ENCODE measurements at places on chromosomes 1 and 21. TPM values are rescaled to one million over a fixed set of nuclear protein-coding genes. Genes with fewer than 3 reads are reported as not detected.

Gene SIK1
- 5.5 TPM for total RNA-seq

Gene ID3
- total RNA-seq = 60.9 TPM

Gene TMEM200B
- not detected for total RNA-seq

Gene GJB4
- not detected for total RNA-seq

Gene PLA2G5
- total RNA-seq = not detected

Gene SPRR2F
- not detected for total RNA-seq

Gene RNU1-3
- 3,916 TPM for total RNA-seq

Gene PCP4L1
- total RNA-seq = not detected

Gene SIPA1L2
- total RNA-seq = 0.08 TPM

Gene C1orf185
- total RNA-seq = not detected

Gene COL11A1
- not detected for total RNA-seq

Gene PYHIN1
- 10.9 TPM for total RNA-seq

DNA sequence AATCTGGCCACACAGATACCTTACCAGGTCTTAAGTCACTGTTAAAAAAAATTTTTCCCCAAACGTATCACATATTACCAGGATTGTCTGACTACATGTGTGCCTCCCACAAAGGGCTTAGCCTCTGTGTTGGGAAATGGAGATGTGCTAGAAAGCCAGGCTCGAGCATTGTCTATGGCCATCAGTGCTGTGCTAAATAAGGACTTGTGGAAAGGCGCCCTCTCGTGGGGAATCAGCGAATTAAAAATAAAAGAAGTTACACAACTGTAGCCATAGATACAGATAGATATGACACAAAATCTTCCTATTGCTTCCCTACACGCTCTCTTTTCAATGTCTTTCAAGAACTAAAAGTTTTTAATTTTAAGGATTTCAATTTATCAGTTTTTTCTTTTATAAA, 47.5 kb upstream of the CRNN start:
- peak overlapping the region; percentile 80 for H3K27ac ChIP-seq
- DNase-seq = peak; percentile 47
- H3K27me3 ChIP-seq = peaks cover 5% of the 10 kb centered on the region
- no peak overlapping the region for H3K4me3 ChIP-seq
- H3K36me3 ChIP-seq = peaks cover 4% of the 10 kb centered on the region

- no peak for DNase-seq
- H3K27ac ChIP-seq = no peak overlapping the region
- H3K36me3 ChIP-seq = no peaks in the 10 kb centered on the region
- no peak overlapping the region for H3K4me3 ChIP-seq
- H3K4me1 ChIP-seq = no peaks in the 10 kb centered on the region
These were observed 54.3 kb upstream of the TARBP1 start for GRCh38 chr1:234533034-234533891.

GRCh38 chr1:27643600-27644368, 8.8 kb upstream of the FGR start:
- H3K4me1 ChIP-seq = peaks cover 14% of the 10 kb centered on the region
- H3K27me3 ChIP-seq = no peaks in the 10 kb centered on the region
- peak; percentile 70 for DNase-seq
- H3K4me3 ChIP-seq = no peak overlapping the region
- H3K36me3 ChIP-seq = no peaks in the 10 kb centered on the region

DNA sequence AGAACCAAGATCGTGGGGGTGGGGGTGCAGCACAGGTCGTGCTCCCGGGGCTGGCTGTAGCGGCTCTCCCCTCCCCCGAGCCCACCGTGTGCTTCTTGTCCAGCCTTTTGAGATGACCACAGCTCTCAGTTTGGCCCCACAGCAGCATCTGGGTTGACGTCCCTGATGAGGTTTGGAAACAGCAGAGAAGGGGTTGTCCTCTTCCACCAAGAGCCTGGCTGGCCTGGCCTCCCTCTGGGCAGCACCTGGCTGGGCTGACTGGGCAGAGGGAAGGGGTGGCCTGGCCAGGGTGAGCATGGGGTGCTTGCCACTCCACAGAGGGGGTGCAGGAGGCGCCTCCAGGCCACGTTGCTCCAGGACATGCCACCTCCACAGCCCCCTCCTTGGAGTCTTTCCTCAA, 61.5 kb downstream of the SKI start:
- peak overlapping the region; percentile 75 for H3K4me3 ChIP-seq
- peak overlapping the region; percentile 94 for H3K27ac ChIP-seq
- H3K36me3 ChIP-seq = no peaks in the 10 kb centered on the region
- H3K27me3 ChIP-seq = no peaks in the 10 kb centered on the region
- H3K4me1 ChIP-seq = peaks cover 33% of the 10 kb centered on the region
- no peak for DNase-seq

DNA sequence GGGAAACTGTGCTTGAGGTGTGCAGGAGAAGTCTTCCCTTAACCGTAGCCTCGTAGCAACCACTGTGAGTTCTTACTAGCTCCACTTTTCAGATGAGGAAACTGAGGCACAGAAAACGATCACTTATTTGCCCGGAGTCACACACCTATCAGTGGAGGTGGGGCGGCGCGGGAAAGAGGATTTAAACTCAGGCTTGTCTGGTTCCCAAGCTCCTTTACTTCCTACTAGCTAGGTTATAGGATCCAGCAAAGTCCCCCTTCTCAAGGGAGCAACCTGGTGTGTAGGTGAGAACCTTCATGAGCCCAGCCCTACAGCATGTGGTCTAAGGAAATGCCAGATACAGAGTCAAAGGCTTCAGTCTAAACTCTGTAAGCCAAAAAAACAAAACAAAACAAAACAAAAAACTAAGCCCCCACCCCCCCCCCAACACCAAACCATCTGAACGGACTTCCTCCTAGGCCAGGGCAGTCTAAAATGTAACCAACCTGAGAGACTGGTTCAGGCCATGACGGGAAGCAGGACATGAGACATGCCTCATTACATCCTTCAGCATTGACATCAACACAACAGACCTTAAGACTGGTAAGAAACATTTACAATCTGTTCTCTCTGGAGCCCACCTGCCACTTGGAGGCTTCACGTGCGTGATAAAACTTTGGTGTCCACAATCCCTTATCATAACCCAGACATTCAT, 709 bp upstream of the FBXO42 start:
- no peaks in the 10 kb centered on the region for H3K27me3 ChIP-seq
- H3K27ac ChIP-seq = peak overlapping the region; percentile 94
- peaks cover 38% of the 10 kb centered on the region for H3K4me1 ChIP-seq
- H3K4me3 ChIP-seq = peak overlapping the region; percentile 95
- H3K36me3 ChIP-seq = no peaks in the 10 kb centered on the region

- peaks cover 66% of the 10 kb centered on the region for H3K36me3 ChIP-seq
- H3K4me3 ChIP-seq = no peak overlapping the region
- H3K27ac ChIP-seq = no peak overlapping the region
- no peaks in the 10 kb centered on the region for H3K27me3 ChIP-seq
- no peaks in the 10 kb centered on the region for H3K4me1 ChIP-seq
These were observed 77.9 kb downstream of the GTF2B start for GRCh38 chr1:88813471-88813870.

GRCh38 chr1:8348777-8349472, 31.0 kb downstream of the SLC45A1 start:
- peaks cover 4% of the 10 kb centered on the region for H3K4me1 ChIP-seq
- DNase-seq = peak; percentile 71
- no peak overlapping the region for H3K4me3 ChIP-seq
- no peaks in the 10 kb centered on the region for H3K36me3 ChIP-seq
- peaks cover 4% of the 10 kb centered on the region for H3K27me3 ChIP-seq

DNA sequence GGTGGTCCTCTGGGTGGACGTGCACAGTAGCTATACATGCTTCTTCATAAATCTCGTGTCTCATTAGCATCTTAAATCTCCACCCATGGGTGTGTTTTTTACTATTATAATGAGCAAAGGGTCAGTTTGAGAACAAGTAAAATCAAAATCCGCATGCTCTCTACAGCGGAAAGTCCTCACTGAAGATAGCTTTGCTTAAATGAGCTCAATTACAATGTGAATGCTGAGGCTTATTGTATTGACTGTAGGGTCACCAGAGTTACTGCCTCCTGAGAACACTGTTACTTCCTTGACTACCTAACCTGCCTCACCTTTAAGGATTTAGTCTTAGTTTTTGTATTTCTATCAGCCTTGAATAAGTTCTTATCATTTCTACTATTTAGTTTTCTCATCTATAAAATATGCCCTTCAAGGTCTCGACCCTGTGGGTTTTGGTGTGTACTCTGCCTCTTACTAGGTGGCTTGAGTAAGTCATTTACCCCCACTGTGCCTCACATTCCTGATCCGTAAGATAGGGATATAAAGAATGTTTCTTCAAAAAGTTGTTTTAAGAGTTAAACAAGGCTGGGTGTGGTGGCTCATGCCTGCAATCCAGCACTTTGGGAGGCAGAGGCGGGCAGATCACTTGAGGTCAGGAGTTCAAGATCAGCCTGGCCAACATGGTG, 7.9 kb downstream of the SLAMF7 start:
- H3K4me1 ChIP-seq = peaks cover 37% of the 10 kb centered on the region
- DNase-seq = no peak

GRCh38 chr1:109527098-109527811, 12.4 kb upstream of the GPR61 start:
- peaks cover 24% of the 10 kb centered on the region for H3K4me1 ChIP-seq
- no peak for DNase-seq
- H3K36me3 ChIP-seq = no peaks in the 10 kb centered on the region
- peaks cover 2% of the 10 kb centered on the region for H3K27me3 ChIP-seq
- no peak overlapping the region for H3K4me3 ChIP-seq

DNA sequence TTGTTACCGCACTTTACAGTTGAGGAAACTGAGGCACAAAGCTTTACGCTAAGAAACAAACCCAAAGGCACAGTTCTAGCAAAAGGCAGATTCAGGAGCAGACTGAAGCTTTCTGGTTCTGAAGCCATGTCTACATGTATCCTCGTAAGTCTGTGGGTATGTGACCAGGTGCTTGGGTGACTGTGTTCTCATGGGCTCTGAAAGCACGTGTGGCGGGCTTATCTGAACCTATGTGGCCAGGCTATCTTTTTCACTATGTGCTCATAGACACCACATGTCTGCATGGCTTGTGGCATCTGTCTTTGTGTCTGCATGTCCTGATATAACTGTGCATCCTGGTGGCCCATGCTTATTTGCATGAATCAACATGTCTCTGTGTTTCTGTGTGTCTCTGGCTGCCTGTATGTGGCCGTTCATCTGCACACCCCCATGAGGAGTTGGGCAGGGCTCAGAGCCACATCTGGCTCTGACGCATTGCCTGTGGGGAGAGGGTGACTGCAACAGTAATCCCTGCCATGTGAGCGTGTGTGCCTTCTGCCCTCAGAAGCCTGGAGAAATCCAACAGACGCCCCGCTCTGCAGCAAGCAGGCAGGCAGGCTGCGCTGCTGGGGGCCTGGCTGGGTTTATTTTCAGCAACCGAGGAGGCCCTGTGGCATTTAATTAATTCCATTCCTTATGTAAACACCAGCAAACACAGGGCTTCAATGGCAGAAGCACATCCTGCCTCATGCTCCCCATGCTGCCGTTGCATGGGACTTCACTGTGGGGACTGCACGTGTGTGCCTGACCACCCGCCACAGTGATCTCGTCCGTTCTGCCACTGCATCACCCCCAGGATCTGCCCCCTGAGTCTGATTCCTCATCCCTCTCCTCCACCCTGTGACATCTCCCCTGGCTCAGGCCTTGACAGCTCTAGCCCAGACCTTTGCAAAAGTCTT, 115.4 kb downstream of the TRABD2B start:
- no peak overlapping the region for H3K27ac ChIP-seq
- H3K36me3 ChIP-seq = no peaks in the 10 kb centered on the region
- no peak for DNase-seq
- no peak overlapping the region for H3K4me3 ChIP-seq

- H3K27me3 ChIP-seq = no peaks in the 10 kb centered on the region
- H3K4me1 ChIP-seq = peaks cover 99% of the 10 kb centered on the region
- H3K36me3 ChIP-seq = peaks cover 59% of the 10 kb centered on the region
- peak overlapping the region; percentile 92 for H3K4me3 ChIP-seq
These were observed 36.1 kb downstream of the EIF2D start for GRCh38 chr1:206575894-206576737.

- DNase-seq = no peak
- no peak overlapping the region for H3K4me3 ChIP-seq
- H3K27ac ChIP-seq = no peak overlapping the region
These were observed 7.4 kb downstream of the CHI3L2 start for GRCh38 chr1:111234866-111235265.

DNA sequence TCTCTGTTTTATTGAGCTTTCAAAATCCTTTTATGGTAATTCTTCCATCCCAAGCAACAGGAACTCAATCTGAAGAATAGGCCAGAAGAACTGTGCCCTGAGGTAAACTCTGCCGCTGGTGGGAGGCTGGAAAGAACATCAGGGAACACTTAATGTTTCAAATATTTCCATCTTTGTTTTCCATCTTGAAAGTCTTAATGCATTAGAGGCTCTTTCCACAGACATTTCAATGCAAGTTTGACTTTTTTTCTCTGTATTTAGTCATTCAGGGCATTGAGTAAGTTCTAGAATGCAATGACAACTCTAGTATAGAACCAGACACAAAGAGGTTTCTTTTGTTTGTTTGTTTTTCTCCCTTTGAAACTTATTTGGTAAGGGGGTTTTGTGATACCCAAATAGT, 61.5 kb downstream of the KIAA0040 start:
- H3K4me1 ChIP-seq = no peaks in the 10 kb centered on the region
- H3K27me3 ChIP-seq = peaks cover 17% of the 10 kb centered on the region
- H3K4me3 ChIP-seq = no peak overlapping the region
- no peak for DNase-seq
- H3K36me3 ChIP-seq = no peaks in the 10 kb centered on the region

DNA sequence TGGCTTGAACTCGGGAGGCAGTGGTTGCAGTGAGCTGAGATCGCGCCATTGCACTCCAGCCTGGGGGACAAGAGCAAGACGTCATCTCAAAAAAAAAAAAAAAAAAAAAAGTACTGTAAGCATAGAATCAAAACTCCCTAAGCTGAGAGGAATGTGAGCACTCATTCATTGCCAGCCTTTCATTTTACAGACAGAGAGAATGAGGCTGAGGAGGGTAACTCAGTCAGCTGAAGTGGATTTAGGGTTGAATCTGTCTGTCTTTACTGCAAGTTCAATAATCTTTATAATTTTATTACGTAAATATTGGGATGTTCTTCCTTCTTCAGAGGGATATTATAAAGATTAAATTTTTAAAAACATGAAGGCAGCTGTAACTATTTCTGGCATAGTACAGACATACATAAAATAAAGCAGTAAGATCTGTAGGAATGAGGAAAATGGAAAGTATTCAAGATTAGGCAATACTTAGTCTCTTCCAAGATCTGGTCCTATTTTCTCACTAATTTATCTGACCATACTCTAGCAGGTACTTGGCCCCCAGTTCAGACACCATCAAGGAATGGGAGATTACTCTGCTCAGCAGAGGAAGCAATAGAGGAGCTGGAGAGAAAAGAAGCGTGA, 24.1 kb upstream of the MNDA start:
- no peak overlapping the region for H3K27ac ChIP-seq
- no peaks in the 10 kb centered on the region for H3K36me3 ChIP-seq
- no peak overlapping the region for H3K4me3 ChIP-seq
- no peaks in the 10 kb centered on the region for H3K4me1 ChIP-seq
- peaks cover 17% of the 10 kb centered on the region for H3K27me3 ChIP-seq
- no peak for DNase-seq

DNA sequence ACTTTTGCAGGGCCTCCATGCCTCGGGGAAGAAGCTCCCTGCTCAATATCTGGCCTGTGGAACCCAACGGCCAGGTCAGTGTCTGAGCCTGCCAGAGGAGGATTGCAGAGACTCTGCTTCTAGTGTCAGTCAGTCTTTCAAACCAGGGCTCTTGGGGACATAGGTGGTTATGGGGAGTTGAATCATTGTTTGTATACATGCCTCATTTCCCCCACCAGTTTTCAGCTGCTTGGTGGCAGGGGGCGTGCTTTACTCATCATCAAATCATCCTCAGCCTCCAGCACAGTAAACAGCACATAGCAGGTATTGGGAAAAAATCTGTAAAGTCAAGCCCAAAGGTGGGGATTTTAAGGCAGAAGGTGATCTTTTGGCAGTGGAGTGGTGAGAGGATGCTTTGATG, 17.4 kb upstream of the FAM89A start:
- H3K27ac ChIP-seq = no peak overlapping the region
- H3K4me3 ChIP-seq = no peak overlapping the region
- peaks cover 13% of the 10 kb centered on the region for H3K4me1 ChIP-seq
- no peak for DNase-seq
- peaks cover 4% of the 10 kb centered on the region for H3K27me3 ChIP-seq
